Activated naive CD4-positive, alpha-beta T cell (primary cell): ENCODE measurements at places on chromosomes 5 and 9.

- DNase-seq: no peak
These were observed 285.8 kb upstream of the MEF2C start for GRCh38 chr5:89168766-89169165.

DNA sequence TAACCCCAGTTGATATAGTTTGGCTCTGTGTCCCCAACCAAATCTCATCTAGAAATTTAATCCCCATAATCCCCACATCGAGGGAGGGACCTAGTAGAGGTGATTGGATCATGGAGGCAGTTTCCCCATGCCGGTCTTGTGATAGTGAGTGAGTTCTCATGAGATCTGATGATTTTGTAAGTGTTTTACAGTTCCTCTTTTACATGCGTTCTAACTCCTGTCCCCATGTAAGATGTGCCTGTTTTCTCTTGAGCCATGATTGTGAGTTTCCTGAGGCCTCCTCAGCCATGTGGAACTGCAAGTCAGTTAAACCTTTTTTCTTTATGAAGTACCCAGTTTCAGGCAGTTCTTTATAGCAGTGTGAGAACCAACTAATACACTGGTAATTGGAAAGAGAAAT lies 73.6 kb downstream of the CDH12 start:
- no peak for DNase-seq

DNA sequence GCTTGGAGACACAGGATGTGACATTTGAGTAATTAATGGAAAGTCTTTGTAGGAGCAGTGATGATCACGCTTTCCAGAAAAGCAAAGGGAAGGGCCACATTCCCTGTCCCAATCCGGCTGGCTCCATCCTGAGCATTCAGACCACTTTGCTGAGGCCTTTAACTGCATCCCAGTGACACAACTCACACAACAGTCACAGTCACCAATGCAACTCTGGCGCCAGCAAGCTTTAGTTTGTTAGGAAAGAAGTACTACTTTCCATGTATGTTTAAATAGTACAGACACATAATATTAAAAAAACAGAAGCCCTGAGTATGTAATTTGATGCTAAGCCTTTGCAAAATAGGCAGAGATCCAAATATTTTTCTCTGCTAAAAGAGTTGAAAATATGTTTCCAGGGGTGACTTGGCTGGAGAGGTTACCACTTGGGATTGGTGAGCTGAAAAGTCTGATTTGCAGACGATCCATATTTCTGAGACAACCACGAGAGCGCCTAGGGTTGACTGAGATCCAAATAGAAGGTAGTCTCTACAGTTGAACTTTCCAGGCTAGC lies 31.7 kb upstream of the GAS1 start:
- no peak for DNase-seq

DNA sequence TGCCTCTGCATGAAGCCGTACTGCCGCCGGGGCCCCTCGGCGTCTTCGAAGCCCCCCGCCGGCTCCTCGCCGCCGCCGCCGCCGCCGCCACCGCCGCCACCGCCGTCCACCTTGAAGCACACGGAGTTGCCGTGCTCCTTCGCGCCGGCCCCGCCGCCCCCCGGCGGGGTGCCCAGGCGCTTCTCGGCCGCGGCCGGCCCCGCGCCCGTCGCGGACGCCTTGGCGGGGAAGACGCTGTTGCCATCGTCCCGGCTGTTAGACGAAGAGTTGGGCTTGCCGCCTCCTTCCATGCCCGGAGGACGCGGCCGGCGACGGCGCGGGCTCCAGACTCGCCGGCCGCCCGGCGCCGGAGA lies 400 bp downstream of the HCN1 start:
- no peak for DNase-seq

GRCh38 chr9:97503862-97504210 lies 2.4 kb downstream of the TMOD1 start:
- DNase-seq: no peak

- no peak for DNase-seq
These were observed 17.5 kb downstream of the OSTF1 start for GRCh38 chr9:75105841-75106240.

- DNase-seq: no peak
These were observed 374.3 kb downstream of the EBF1 start for GRCh38 chr5:158725297-158725851.

GRCh38 chr9:100428871-100429654 lies 2.1 kb downstream of the MSANTD3 start:
- DNase-seq: no peak

DNA sequence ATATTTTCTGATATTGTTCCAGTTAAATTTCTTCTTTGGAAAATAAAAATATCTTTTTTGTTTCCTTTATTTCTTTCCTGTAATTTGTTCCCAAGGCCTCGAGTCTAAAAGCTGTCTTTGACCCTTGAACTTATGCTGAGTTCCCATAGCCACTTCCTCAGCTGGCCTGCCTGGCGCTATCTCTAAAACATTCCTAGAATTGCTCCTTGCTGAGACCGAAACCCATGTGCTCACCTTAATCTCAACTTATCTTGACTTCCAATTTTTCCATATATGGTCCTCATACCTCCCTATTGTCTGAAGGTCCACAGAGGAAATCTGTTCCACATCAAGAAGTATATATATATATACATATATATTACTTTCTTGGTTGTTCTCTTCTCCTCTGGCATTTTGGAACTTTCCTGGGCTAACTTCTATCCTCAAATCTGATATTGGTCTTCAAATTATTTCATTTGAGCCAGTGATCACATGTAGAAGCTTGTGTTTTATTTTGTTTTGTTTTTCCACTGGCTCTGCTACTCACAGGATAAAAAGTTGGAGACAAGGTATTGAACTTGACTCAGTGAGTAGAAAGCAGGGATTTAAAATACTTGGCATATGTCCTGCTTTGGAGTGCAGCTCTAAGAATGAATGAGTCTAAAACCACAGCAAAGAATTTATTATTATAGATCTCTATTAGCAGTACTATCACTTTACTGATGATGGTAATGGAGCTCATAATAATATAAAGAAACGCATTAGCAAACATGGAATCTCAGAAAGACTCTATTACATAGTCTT lies 45.2 kb downstream of the ENC1 start:
- DNase-seq: no peak

DNA sequence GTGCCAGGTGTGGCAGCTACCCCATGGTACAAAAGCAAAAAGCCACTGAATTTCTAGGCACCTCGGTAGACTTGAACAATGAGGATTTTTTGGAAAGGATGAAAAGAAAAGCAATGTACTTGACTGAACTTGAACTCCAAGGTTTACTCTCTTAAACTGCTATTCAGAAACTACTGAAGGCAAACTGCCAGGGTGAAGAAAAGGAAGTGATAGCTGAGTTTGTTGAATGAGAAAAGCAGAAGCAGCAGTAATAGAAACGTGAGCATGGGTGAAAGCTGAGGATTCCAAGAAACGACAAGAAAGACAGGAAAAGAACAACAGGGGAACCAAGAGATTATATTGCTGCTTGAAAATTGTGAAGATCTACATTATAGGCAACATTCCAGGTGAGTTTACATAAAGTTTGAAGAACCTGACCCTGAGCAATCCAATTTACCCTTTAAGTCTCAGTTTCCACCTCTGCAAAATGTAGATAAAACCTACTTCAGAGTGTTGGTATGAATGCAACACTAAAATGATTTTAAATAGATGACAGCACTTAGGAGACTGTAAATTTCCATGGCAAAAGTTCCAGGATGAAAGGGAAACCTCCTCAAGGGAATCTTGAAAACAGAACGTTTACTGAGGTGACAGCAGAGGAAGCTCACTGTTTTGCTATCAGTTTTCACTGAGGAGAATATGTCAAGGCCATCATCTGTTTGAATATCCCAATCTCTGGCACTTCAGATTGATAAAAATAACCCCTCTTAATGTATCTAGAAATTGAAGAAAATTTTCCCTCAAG lies 245.8 kb downstream of the SPATA31D1 start:
- DNase-seq: no peak

- DNase-seq: no peak
These were observed 4.3 kb upstream of the GABBR2 start for GRCh38 chr9:98712987-98713386.

DNA sequence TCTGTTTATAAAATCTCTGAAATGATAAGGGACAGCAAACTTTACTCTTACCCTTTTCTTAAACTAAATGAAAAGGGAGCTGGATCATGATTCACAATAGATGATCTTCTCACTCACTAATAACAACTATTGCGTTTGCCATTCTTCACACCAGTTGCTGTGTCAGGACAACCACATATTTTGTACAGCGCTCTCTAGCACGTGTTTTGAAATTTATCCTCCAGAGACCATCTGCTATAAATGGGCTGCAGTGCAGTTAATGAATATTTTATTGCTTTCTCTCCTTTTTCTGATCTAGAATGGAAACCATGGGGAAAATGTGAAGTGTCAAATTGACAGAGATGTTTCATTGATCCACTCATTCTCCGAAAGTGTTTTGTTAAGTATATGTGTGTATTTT lies 258.4 kb upstream of the CCNH start:
- DNase-seq: no peak

DNA sequence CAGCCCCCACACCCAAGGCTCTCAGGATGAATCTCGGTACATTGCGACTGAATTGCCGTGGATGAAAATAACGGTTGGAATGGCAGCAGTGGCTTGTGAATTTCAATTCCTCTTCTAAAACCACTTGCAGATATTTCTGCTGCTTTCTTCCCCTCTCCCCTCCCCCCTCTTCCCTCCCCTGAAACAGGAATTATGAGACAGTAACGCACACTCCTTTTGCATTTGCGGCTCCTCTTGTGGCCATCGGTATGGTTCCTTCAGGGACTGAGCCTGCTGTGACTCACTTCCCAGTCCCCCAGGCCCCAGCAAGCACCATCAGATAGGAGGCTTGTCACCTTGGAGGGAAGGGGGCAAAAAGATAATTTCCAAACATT lies 9.7 kb downstream of the DCANP1 start:
- no peak for DNase-seq

DNA sequence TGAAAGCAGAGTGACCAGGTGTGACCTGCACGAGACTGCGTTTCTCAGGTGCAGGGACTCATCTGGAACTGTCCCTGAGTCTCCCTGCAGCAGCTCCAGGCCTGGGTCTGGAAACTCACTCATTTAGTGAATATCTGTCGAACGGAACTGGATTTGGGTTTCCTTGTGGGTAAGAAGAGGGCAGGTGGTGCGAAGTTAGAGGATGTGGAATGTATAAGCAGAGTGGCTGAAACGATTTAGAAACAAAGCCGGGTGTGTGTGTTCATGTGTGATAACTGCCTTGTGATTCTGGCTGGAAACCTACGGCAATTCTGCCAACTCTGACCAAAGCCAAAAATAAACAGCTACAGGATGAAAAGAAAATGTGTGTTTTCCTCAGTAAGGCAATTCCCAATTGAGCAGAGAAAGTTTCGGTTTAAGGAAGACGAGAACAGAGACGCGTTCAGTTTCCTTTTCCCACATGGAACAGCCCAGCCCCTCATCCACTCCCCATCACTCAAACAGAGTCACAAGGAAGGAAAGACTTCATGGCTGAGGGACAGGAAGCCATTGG lies 130.3 kb downstream of the NSG2 start:
- DNase-seq: no peak

DNA sequence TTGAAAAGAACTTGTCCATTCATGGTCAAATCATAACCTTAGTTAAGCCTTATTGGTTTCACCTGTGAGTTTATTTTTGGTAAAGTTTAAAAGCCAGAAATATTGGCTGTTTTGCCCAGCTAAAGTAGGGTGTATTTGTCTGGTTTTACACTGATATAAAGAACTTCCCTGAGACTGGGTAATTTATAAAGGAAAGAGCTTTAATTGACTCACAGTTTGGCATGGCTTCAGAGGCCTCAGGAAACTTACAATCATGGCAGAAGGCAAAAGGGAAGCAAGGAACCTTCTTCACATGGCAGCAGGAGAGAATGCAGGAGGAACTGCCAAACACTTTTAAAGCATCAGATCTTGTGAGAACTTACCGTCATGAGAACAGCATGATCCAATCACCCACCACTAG lies 55.3 kb downstream of the JAKMIP2 start:
- DNase-seq: no peak

GRCh38 chr5:8363138-8363537 lies 494.2 kb downstream of the MTRR start:
- DNase-seq: no peak

DNA sequence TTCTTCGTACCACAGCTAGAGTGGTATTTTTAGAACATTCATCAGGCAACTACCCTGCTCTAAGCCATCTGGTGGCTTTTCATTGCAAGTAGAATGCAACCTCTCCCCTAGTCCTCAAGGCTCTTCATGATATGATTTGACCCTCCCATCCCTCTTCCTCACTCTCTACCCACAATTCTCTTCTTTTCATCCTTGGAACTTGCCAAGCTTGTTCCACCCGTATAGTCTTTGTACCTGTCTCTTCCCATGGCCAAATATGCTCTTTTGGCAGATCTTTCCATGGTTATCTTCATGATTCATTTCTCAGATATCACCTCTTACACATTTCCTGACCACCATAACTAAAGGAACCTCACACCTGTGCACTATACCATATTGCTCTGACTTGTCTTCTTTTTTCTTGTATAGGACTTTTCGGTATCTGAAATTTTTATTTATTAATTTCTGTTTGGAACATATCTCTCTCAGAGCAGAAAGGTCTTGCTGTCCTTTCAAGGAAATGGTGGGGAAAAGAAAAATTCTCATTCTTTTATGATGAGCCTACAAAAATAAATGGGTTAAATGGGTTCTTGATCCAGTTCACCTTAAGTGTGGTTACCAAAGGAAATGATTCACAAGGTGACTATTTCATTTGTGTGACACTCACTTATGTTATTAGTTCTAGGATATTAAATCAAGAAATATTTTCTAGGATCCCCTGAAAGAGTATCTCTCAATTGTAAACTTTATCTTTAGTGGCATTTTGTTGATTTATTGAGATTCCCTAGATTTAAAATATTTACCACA lies 3.7 kb upstream of the CD274 start:
- no peak for DNase-seq
